T-helper 22 cell (primary cell): ENCODE measurements at places on chromosomes 11 and 22.

- peak; percentile 58 for DNase-seq
Observed at GRCh38 chr22:26671317-26672059, 14.1 kb downstream of the MIAT start.

- DNase-seq: no peak
Observed at GRCh38 chr11:94769880-94770279, 1.7 kb downstream of the AMOTL1 start.

GRCh38 chr11:109019342-109019936 lies 354.6 kb downstream of the DDX10 start:
- DNase-seq: no peak

GRCh38 chr11:35087648-35088047 lies 51.3 kb upstream of the CD44 start:
- DNase-seq: no peak

- DNase-seq: no peak
Observed at GRCh38 chr22:25492841-25493734, 71.4 kb upstream of the GRK3 start.

DNA sequence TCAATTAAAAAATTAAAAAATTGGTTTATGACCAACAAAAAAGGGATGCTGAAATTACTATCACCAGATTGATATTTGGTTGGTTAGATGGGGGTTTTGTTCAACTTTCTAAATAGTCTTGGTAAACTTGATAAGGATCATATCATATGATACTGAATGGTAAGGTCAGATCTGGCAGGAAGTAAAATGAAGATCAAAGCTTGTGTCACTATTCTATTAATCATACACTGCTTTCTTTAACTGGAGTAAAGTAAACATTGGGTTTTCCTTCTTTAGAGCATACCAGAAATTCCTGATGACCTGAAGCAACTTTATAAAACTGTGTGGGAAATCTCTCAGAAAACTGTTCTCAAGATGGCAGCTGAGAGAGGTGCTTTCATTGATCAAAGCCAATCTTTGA lies 40.2 kb downstream of the RRM1 start:
- no peak for DNase-seq

GRCh38 chr22:45073064-45073463 lies 63.3 kb upstream of the PHF21B start:
- DNase-seq: no peak

- DNase-seq: no peak
Observed at GRCh38 chr11:120674542-120674941, 163.0 kb downstream of the GRIK4 start.

- DNase-seq: no peak
Observed at GRCh38 chr11:10688401-10688800, 5.2 kb downstream of the IRAG1 start.

GRCh38 chr11:48167380-48167779 lies 49.2 kb upstream of the OR4B1 start:
- no peak for DNase-seq

DNA sequence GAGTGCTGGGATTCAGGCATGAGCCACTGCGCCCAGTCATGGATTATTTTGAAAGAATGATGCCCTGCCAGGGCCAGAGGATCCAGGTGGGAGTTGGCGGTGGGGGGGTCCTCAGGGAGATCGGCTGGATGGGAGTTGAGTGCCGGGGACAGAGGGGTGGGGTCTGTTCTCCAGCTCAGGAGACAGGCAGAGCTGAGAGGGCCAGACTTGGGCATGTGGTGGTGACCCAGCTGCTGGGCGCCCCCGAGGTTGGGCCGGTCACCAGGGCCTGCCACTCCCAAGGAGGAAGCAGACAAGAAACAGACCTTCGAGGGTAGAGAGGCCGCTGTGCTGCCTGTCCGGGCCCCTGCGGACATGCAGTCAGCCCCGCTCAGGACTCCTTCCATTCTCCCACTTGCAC lies 11.8 kb upstream of the PRODH start:
- DNase-seq: no peak

- no peak for DNase-seq
Observed at GRCh38 chr11:27277843-27278242, 85.2 kb downstream of the CCDC34 start.
